ENCODE measurements at places on chromosomes 1 and 21.

GRCh38 chr1:176669782-176670181 is 206.8 kb downstream of the PAPPA2 start:
- no peak for DNase-seq

DNA sequence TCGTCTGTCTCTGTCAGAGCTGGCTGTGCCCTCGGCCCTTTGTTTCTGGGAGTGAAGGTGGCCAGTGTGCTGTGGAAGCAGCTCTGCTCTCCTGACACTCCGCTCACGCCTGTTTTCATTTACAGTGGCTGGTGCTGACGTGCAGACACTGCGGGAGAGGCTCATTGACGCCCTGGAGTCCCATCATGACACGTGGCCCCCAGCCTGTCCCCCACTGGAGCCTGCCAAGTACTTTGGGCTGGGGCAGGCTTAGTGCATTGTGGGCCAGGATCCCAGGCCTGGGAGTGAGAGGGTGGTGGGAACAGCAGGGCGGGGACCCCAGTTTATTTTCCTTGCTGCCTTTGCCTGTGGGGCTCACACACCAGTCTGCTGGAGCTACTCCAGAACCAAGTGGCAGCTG is 21.1 kb downstream of the QSOX1 start:
- DNase-seq, result no peak

DNA sequence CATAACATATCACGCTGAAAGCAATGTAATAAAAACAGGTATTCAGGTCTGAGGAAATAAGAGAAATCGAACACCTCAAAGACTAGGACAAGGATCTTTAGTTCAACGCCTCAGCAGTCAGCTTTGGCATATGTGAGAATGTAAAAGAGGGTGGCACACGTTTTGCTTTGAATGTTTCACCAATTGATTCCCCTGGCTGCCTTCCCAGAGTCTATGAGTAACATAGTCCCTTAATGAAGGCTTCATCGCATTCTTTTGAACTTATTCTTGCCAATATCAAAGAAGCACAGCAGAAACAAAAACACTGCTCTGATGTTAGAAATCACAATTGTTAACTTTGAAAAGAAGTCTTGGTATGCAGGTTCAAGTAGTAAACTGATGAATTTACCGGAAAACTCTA is 764.8 kb downstream of the ADGRL2 start:
- no peak for DNase-seq

DNA sequence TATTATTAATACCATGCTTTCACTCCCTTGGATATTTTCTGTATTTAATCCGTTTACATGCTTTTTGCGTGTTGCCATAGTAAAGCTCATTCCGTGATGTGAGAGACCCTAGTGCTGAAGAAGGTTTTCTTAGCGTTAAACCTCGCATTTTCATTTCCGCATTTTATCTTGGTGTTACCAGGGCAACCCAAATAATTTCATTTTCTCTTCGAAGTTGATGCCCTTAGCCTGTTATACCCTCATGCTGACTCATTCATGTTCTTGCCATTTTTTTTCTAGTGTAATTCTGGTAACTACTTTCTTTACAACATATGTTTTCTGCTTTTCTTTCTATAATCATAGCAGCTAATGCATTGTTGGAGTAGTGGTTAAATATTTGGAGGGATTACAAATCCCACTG is 37.2 kb downstream of the LRRC8C start:
- no peak for DNase-seq

DNA sequence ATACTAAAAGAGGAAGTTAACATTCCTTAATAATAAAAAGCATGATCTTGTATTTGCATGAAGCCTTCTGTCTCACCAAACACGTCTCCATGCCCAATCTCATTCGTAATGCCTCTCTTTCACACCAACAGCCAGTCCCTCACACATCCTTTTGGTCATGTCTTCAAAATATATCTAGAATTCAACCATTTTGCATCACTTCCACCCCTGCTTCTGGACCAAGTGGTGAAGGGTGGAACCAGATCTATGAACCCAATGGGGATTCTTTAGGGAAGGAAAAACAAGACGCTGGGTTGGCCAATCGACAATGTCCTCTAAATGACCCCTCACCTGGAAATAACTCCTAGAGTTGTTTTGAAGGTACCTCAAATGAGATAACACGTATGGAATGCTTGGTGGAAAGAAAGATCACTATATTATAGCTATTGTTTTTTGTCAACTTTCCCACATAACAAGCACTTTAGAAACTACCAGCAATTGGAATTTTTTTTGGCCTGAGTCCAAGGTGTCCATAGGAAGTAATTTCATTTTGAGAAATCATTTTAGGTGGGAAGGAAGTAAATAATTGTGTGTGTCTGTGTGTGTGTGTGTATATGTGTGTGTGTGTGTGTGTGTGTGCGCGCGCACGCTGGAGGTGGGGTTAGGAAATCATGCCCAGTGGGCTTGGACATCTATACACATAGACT is at the start of gene KCNA10:
KCNA10 (minus strand) TSS at position 51 of the 686 bp plus-strand sequence. CDS start 388 bp downstream, outside the sequence.
- DNase-seq, result no peak

GRCh38 chr1:203098914-203099520 is 13.2 kb upstream of the MYOG start:
- no peak for DNase-seq

GRCh38 chr1:235331401-235331800 is 3.0 kb downstream of the GGPS1 start:
- DNase-seq, result no peak

Measured in stimulated activated CD4-positive, alpha-beta T cell treated with anti-CD3 and anti-CD28 coated beads, Interleukin-15, amount 100 ng/mL, for 48 hours (primary cell).